Naive thymus-derived CD4-positive, alpha-beta T cell (primary cell): ENCODE measurements at places on chromosomes 2 and 18.

DNA sequence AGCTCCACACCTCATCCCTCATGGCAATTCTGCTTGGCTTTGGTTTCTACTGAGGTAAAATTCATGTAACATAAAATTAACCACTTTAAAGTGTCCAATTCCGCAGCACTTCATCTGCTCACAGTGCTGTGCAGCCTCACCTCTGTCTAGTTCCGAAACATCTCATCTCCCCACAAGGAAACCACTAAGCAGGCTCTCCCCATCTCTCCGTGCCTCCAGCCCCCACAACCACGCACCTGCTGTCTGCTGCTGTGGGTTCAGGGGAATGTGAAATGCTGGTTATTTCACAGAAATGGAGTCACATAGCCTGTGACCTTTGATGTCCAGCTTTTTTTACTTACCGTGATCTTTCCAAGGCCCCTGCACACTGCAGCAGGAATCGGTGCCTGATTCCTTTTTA is 7.7 kb upstream of the GPC1 start:
- DNase-seq = no peak

- DNase-seq = no peak
Observed at GRCh38 chr2:82282111-82282882, 1977.7 kb upstream of the LRRTM1 start.

DNA sequence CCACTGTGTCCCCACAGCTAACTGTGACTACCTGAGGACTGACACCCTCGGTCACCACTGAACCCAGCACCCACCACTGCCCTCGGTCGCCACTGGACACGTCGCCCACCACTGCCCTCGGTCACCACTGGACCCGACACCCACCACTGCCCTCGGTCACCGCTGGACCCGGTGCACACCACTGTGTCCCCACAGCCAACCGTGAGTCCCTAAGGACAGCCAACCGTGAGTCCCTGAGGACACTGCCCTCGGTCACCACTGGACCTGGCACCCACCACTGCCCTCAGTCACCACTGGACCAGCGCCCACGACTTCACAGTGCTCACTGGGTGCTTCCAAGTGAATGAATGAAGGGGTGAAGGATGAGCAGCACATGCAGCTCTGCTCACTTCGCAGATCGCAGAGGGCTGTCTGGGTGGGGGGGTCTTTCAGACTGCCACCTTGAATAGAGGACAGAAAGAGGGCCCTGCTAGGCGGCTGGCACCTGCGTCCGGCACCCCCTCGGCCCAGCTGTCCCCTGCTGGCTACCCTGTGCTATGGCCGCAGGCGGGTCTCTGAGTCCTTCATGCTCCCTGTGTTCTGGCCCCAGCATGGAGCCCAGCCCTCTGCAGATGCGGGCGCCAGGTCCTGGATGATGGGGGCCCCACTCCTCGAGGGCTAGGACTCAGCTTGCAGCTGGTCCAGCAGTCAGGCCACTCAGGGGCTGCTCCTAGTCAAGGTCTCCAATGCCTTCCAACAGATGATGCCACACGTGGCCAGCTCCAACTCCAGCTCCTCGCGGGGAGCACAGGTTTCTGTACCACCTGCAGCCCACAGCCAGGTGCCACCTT is 51.4 kb upstream of the GPC1 start:
- DNase-seq = no peak

GRCh38 chr2:209141142-209141541 is 282.7 kb upstream of the MAP2 start:
- no peak for DNase-seq

GRCh38 chr2:204487447-204488229 is 57.6 kb upstream of the PARD3B start:
- no peak for DNase-seq

DNA sequence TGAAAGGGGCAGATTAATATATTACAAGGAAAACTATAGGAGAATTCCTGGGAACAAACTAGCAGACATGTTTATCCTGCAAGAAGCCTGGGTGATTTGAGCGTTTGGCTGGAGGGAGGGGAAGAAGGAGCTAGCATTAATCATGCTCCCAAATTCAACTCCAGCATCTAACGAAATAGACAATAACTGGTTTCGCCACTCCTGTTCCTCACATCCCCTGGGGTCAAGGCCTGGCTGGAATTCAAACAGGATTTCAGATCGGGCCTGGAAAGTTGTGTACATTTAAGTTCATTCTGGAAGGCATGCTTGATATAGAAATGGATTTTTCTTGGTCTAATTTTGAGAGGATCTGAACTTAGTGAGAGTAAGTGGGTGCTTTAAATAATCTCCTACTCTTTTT is 126.1 kb upstream of the CTAGE1 start:
- no peak for DNase-seq

DNA sequence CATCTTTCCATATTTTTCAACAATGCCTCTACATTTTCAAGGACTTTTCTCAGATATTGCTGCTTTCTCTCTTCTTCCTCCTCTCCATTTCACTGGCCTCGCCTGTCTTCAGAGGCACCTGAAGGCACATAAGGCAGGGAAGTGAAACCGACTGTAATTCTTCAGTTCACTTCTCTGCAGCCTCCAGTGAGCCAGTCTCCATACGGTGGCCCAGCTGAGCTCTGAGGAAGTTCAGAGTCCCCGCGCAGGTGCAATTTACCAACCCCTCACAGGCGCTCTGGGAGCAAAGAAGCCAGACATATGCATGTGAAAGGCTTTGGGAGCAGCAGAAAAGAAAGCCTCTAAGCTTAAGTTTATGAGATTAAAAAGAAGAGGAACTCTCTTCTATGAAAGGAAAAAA is 12.4 kb downstream of the KLHL14 start:
- no peak for DNase-seq

DNA sequence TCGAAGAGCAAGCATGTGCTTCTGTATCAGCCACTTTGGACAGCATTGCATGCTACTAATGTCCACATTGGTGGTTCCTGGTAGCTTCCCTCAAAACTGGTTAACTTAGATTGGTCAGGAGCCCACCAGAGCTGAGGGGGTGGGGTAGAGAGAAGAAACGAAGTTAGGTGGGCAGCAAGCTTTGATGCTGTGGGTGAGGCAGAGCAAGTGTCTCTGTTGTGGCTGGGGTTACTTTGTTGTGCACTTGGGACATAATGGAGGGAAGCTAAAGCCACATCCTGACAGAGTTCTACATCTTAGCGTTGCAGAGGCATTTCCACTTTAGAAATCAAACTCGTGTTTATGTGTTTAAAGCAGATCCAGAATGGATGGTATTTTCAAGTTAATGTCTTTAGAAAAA is 82.7 kb downstream of the FAM168B start:
- no peak for DNase-seq

DNA sequence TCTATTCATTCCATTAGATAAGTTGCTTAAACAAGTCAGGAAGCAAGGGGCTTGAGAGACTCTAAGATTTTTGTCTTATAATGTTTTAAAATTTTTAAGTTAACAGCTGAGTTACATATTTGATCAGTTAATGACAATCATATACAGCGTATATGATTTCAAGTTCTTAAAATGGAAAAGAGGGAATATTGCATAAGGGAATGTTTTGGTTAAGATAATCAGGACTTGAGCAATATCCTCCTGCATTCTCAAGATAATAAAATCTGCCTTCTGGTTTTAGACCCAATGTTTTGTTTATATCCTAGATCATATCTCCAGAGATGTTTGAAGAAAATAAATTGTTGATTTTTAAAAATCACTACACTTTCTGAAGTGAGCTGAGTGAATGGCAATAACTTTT is 13.4 kb upstream of the DYNC1I2 start:
- DNase-seq = no peak

DNA sequence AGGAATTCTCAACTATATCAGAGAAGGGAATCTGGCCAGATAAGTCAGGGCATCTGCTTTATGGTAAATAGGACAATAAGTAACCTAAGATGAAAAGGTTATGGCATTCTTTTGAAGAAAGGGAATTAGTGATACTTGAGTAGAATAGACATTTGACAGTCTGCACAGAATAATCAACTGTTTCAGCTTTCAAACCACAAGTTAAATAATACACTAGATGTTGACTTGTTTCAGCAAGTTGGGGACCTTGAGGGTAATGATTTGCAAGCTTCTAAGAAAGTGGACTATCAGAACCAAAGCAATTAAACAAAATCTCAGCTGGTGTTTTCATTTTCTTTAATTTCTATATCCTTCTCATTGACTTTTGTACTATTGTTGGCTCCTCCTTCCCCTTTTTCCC is 54.5 kb downstream of the SLC39A10 start:
- no peak for DNase-seq

GRCh38 chr2:46392561-46393346 is 86.6 kb upstream of the TMEM247 start:
- DNase-seq = no peak

DNA sequence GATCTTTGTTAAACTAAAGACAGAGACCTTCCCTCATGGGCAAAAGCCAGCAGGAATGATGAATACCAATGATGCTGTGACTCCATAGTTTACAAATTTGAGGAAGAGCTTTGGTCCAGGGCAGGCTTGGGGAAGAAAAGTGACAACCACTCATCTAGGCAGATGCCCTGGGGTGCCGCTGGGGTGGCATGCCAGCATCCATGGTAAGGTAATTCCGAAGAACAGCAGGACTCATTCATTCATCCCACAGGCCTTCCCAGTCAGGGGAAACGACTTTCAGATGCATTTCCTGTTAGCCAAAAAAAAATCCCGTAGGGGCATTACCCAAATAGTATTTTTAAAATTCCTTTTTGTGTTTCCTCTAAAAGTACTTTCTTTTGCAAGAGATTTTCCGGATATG is 180.7 kb upstream of the SERPINE2 start:
- DNase-seq = no peak

DNA sequence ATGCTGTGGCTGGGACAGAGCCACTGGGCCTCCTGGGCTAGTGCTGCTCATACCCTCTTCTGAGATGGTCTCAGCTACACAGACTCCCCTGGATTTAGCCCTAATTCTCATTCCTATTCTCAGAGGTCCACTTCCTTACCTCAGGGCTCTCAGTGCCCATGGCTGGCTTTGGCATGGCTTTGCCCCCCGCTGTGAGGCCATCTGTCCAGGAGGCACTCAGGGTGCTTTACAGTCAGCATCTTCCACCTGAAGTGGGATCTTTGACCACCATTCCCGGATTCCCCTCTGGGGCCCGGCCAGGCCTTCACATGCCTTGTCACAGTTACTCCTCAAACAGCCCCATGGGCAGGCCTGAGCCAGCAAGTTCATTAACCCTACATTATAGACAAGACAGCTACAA is 161.8 kb downstream of the CELF4 start:
- DNase-seq = no peak

- DNase-seq = no peak
Observed at GRCh38 chr2:36371928-36372391, 16.4 kb downstream of the CRIM1 start.
